ENCODE measurements at places on chromosomes 6 and 20. TPM values are rescaled to one million over a fixed set of nuclear protein-coding genes. Genes with fewer than 3 reads are reported as not detected.

Gene TFAP2A
- 20.4 TPM for total RNA-seq

Gene HLA-B
- 846 TPM for total RNA-seq

Gene HLA-DQA2
- 1.6 TPM for total RNA-seq

Gene TBX18
- 0.05 TPM for total RNA-seq

Gene ABT1
- 15.7 TPM for total RNA-seq

Gene SEL1L2
- total RNA-seq: 0.28 TPM

Gene ULBP1
- total RNA-seq: 2.8 TPM

Gene SMIM8
- total RNA-seq: 12.9 TPM

Gene MCHR2
- not detected for total RNA-seq

Gene ADGRF4
- 0.23 TPM for total RNA-seq

Gene CGAS
- 3.4 TPM for total RNA-seq

Gene POU5F1
- 3.4 TPM for total RNA-seq

Gene COL21A1
- total RNA-seq: 13.3 TPM

Gene SYCP2L
- 0.46 TPM for total RNA-seq

Gene PRRT1
- 7.2 TPM for total RNA-seq

Gene ABHD16A
- 78.1 TPM for total RNA-seq

Gene CST2
- not detected for total RNA-seq

Gene ULBP3
- total RNA-seq: not detected

Gene GPLD1
- 13.0 TPM for total RNA-seq

Gene GSTA3
- total RNA-seq: 20.2 TPM

Gene CTCFL
- total RNA-seq: 10.8 TPM

Gene MACROD2
- 19.4 TPM for total RNA-seq

Gene TCF15
- total RNA-seq: 0.55 TPM

Gene AURKA
- total RNA-seq: 9.9 TPM

Gene MEI4
- total RNA-seq: 3.0 TPM

Gene SPATS1
- not detected for total RNA-seq

Gene FUCA2
- total RNA-seq: 32.7 TPM

Gene PRND
- total RNA-seq: not detected

Gene GATA5
- 53.7 TPM for total RNA-seq

Gene STMN3
- total RNA-seq: 21.2 TPM

Gene SUMO4
- total RNA-seq: 2.4 TPM

Gene KIF25
- 0.28 TPM for total RNA-seq

Gene CLPSL2
- not detected for total RNA-seq

Gene TNFRSF21
- total RNA-seq: 21.8 TPM

Gene GTSF1L
- 7.2 TPM for total RNA-seq

Gene GRIK2
- total RNA-seq: 15.7 TPM

Gene PRDM13
- 0.74 TPM for total RNA-seq

Gene NELFCD
- total RNA-seq: 85.2 TPM

Gene NKX2-2
- total RNA-seq: 0.14 TPM

Gene RFX6
- total RNA-seq: not detected

Gene QRSL1
- total RNA-seq: 6.1 TPM

Gene NKAIN2
- total RNA-seq: not detected

Gene WFDC10B
- total RNA-seq: not detected

Gene OR12D3
- total RNA-seq: not detected

Gene FOXS1
- total RNA-seq: 8.3 TPM

Gene TNFRSF6B
- total RNA-seq: 12.2 TPM

Gene ARFGEF3
- 80.1 TPM for total RNA-seq

Gene RAD21L1
- 3.0 TPM for total RNA-seq

Gene TSHZ2
- total RNA-seq: 35.1 TPM

Gene KCNS1
- total RNA-seq: 4.7 TPM

All from prostate gland (tissue), 2 donors.